BE2C (cell line): ENCODE measurements at places on chromosomes 6 and 20.

- no peak for DNase-seq
Measured at GRCh38 chr6:129860908-129861665, at the start of gene TMEM244. TMEM244 (minus strand) TSS chr6:129861315; CDS start chr6:129861188, 127 bp downstream.

- DNase-seq: no peak
Measured at GRCh38 chr6:344816-345340, 46.7 kb upstream of the IRF4 start.

- DNase-seq: no peak
Measured at GRCh38 chr6:132142308-132142707, 191.1 kb upstream of the CCN2 start.

GRCh38 chr20:33079259-33079658 lies at the start of gene BPIFB4:
BPIFB4 (plus strand) TSS chr20:33079643; CDS start chr20:33081527, 1,884 bp downstream.
- DNase-seq: no peak

GRCh38 chr20:10971096-10971495 lies 297.3 kb upstream of the JAG1 start:
- no peak for DNase-seq

DNA sequence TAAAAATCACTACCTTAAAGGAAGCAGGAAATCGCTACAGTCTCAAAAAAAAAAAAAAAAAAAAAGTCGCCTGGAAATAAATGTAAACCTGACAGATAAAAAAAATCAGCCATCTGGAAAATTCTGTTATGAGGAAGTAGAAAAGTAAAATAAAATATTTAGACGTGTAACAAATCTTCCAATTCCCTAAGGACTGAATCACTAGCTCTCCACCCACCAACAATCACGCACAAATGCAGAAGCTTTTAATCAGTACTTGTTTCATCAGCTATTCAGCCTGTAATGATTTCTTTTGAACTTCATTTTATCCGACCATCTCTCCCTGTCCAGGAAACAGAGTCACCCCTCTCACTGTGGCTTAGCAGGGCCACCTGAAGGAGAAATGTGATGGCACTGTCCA lies 59.0 kb downstream of the SLC23A2 start:
- no peak for DNase-seq

DNA sequence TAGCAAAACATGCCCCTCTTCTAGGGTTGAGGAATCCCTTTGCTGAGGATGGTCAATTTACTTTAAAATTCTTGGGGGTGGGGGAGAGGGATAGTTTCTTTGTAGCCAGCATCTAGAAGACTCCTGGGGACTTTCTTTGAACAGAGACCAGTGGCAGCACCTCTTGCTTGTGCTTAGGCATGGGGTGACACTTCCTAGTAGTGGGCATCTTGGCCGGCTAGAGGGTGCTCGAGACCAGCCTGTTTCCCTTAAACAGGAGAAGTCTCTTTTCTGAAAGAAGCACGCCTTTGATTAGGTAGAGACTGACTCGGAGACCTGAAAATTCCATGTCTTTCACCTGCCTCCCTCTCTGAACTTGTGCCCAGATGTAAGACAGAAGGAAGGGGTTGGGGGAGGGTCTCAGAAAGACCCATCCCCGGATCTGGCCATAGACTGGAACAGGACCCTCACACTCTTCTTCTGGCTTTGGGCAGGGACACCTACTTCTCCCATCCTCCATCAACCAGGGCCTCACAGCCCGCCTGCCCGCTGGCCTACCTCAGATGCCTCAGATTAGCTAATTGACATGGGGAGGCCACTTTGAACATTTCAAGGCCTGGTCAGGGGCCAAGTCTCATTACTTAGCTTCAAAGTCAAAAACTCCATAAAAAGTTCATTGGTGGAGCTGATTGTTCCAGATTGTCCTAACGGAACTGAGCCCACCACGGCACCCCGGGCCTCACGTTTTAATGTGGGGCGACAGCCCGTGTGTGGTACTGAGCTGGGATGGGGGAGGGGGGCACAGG lies 172.2 kb downstream of the CDC5L start:
- no peak for DNase-seq

GRCh38 chr6:53917464-53917842 lies 122.6 kb downstream of the LRRC1 start:
- no peak for DNase-seq

DNA sequence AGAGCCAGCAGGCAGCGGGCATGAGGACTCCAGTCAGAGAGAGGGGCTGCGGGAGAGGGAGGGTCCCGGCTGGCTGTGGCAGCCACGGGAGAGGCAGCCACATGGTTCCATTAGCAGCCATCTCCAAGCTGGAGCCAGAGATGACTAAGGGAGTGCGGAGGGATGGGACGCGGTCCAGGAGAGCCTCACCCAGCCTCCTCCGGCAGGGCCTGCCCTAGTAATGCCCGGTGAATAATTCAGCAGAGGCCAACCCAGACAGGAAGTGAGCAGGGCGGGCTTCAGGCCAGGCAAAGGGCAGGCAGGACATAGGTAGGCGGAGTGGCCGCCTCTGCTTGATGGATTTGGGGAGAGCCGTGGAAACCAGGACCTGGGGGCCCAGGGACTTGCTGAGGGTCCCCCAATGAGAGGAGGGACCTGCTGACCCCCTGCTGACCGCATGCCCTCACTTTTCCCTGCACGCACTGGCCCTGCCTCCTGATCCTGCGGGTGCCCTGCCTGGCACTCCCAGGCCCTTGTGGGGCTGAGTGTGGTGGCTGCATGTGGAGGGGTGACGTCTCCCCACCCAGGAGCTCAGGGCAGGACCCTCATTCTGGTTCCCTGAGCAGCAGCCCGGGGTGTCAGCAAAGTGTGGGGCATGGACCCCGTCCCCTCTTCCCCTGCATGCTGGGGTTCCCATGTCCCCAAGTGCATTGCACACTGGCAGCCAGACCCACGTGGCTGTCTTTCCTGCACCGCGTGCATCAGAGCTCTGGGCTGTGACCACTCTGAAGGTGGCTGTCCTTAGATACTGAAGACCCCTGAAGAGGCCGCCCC lies 51.8 kb upstream of the SLCO4A1 start:
- no peak for DNase-seq

- DNase-seq: no peak
Measured at GRCh38 chr20:37201827-37202162, 22.4 kb upstream of the MROH8 start.

GRCh38 chr6:30778001-30778635 lies 33.8 kb upstream of the IER3 start:
- DNase-seq: no peak

DNA sequence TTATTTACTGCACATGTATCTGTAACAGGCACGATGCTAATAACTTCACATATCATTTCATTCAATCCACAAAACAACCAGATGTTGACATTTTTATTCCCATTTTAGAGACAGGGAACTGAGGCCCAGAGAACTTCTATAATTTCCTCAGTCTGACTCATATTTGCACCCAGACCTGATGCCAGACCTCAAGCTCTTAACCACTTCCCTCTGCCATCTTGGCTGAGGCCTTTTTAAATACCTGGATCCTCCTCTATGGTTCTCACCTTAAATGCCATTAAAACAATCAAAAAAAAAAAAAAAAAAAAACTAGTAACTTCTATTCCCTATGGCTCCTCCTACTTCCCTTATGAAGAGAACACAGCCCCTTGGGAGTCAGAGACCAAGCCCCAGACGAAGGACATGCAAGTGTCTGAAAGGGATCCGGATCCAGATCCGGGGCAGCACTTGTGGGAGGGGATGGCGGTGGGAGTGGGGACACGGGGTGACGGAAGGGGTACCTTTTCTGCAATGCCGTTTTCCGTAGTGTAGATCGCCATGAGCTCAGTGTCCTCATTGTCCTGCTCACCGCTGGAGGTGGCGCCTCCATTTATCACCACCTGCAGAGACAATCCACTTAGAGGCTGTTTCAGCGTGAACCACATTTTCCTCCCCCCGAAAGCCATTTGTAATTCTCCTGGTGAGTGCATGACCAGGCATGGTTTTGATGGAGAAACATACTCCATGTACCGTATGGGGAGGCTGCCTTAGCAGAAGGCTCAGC lies 88.7 kb downstream of the SLC23A2 start:
- no peak for DNase-seq

- peak; percentile 90 for DNase-seq
Measured at GRCh38 chr20:62616728-62617621, 25.3 kb upstream of the SLCO4A1 start.

GRCh38 chr6:56484669-56485068 lies 158.0 kb downstream of the DST start:
- no peak for DNase-seq

- no peak for DNase-seq
Measured at GRCh38 chr6:134621858-134622257, 303.9 kb upstream of the SGK1 start.

GRCh38 chr6:136067731-136068341 lies 182.3 kb downstream of the MTFR2 start:
- no peak for DNase-seq

DNA sequence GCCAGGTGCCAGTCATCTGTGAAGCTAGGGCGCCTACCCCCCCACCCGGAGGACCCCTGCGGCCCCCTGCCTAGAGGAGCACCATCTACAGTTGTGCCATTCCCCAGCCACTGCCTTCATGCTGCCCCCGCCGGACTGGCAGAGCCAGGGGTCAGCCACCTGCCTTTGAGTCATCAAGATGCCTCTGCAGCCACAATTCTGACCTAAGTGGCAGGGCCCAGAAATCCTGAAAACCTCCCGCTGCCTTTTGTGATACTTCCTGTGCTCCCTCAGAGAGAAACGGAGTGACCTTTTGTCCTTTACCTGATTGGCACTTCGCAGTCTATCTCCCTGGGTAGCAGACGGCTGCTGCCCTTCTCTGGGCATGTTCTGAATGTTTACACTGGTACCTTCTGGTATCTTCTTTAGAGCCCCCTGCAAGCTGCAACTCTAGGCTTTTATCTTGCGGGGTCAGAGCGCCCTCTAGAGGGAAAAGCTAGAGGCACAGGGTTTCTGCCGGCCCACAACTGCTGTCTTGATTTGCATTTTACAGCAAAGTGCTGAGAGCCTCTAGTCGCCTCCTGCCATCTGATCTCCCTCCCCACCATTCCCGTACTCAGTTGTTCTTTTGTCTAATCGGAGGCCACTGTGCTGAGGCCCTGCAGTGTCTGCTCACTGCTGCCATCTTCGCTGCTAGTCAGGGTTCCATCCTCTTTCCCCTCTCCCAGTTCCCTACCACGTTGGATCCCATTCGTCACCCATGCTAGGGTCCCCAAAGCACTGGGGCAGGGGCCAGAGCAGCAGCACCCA lies 26.9 kb downstream of the SPATA2 start:
- peak; percentile 68 for DNase-seq

DNA sequence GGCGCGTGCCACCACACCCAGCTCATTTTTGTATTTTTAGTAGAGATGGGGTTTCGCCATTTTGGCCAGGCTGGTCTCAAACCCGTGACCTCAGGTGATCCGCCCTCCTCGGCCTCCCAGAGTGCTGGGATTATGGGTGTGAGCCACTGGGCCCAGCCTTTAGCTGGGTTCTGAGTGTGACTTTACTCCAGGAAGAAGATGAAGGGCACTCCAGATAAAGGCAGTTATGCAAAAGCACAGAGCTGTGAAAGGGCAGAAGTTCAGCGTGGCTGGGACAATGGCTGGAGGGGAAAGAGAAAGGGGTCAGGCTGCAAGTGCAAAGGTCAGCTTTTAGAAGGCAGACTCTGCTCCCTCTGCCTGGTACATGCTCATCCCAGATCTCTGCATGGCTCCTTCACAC lies 39.7 kb downstream of the MAP3K5 start:
- no peak for DNase-seq

DNA sequence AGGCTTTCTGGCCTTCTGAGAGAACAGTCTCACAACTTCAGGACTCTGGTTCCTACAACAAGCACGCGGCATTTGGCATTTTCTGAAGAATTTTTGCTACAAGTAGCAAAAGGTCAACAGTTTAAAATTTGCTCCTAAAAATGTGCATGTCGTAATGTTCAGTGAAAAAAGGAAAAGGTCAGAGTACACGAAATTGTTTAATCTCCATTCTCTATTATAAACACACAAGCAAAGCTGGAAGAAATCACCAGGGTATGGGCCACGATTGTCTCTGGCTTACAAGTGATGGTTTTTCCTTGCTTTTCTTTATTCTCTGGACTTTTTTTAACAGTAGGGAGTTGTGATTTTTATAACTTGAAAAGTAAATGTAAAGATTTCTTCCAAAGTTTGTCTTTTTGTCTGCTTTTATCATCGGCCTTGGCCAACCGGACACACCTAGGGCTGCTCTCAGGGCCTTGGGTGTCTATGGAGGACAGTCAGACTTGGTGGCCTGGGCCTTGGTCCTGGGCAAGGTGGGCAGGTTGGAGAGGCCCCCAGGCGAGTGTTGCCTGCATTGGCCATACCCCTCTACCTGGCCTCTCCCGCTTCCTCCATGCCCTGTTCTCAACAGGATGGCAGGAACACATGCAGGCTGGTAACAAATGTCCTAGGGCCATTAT lies 32.4 kb downstream of the PLEKHG1 start:
- no peak for DNase-seq

- DNase-seq: peak; percentile 50
Measured at GRCh38 chr6:159217595-159218275, 48.5 kb downstream of the FNDC1 start.

DNA sequence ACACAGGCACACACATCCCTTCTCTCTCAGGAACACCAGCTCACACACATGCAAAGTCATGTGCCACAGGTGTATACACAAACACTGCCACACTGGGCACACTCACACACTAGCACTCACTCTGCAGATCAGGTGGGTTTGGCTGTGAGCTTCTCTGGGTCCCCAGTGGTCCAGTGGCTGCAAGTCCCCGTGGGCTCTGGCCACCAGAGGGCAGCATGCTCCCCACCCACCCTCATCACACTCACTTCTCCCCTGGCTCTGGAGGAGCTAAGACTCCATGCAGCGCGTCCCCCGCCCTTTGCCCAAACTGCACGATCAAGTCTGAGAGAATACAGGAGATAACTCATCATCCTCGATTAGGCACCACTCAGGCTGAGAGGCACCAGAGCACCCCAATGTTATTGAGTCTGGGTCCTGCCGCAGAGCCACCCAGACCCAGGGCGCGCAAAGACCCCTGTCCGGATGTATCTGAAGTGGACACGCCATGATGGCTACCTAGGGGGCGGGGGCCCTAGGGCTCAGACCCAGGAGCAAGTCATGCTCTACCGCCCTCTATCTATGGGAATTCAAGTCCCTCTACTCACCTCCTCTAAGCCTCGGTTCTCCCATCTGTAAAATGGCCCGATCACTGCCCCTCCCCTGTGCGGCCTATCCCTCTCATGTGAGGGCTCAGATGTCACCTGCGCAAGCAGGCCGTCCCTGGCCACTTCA lies 90.5 kb downstream of the GRM4 start:
- DNase-seq: peak; percentile 86

- DNase-seq: no peak
Measured at GRCh38 chr20:39835130-39835842, 853.8 kb downstream of the MAFB start.

GRCh38 chr6:37085198-37085597 lies 79.7 kb downstream of the FGD2 start:
- no peak for DNase-seq

- DNase-seq: no peak
Measured at GRCh38 chr20:58467572-58468527, 47.3 kb downstream of the APCDD1L start.

- no peak for DNase-seq
Measured at GRCh38 chr6:24891004-24891403, 44.8 kb downstream of the RIPOR2 start.

DNA sequence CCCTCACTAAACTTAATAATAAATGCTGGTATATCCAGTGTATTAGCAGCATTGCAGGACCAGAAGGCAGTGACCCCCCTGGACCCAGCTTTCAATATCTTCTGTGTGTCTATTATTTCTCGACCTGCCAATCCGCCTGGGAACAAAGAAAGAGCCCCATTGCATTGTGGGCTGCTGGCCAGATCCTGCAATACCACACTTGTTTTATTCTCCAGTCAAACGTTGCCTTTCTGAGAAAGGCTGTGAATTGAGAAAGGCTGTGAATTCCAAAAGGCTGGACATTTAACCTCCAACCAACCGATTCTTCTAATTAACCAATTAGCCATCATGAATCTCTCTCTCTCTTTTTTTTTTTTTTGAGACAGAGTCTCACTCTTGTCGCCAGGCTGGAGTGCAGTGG lies 1.5 kb upstream of the MTO1 start:
- DNase-seq: peak; percentile 20
